Activated CD4-positive, CD25-positive, alpha-beta regulatory T cell (primary cell): ENCODE measurements at places on chromosomes 4 and X.
A peak's percentile ranks its signal among the peaks of the same experiment; 100 is the strongest.

GRCh38 chr4:123327846-123328429 lies 68.7 kb upstream of the SPRY1 start:
- DNase-seq = no peak

DNA sequence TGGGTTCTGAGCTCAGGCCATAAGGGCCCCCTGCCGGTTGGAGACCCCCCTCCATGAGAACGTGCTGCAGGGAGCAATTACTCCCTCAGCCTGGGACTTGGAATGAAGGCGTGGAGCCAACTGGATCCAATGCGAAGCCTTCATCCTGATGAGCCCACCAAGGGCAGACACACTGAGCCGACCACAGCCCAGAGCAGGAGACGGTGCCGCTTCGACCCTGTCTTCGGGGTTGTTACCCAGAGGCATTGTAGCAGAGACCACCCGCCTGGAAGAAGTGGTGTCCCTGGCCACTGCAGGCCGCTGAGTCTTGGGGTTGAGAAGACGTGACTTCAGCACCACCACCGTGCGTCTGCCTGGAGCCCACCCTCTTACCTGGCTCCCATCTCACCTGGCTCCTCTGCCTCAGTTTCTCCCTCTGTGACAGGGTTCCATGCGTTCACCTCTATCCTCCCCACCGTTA lies 7.0 kb upstream of the NKX1-1 start:
- no peak for DNase-seq

GRCh38 chr4:128288689-128289106 lies 1.1 kb upstream of the PGRMC2 start:
- DNase-seq = peak; percentile 7

GRCh38 chr4:146957237-146957636 lies 11.6 kb upstream of the TTC29 start:
- DNase-seq = no peak

- DNase-seq = no peak
Observed at GRCh38 chrX:111854556-111855490, 21.2 kb upstream of the TRPC5OS start.

GRCh38 chr4:156636381-156636780 lies 335.2 kb downstream of the PDGFC start:
- no peak for DNase-seq

DNA sequence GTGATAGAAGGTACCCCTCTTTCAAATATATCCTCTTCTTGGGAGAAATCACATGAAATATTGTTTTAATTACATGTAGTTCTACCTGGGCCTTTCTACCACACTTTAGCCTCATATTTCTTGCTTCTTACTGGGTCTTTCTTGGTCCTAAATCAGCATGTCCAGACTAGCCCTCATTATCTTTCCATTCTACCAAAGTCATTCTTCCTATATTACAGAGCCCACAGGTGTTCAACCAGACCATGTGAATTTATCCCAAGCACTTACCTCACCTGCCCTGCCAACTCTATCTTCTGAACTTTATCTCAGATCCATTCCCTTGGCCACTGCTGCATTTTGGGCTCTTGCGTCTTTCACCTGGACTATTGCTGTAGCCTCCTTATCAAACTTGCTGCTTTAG lies 11.8 kb upstream of the SOWAHB start:
- no peak for DNase-seq

- DNase-seq = no peak
Observed at GRCh38 chr4:76607266-76607799, 172.3 kb downstream of the SHROOM3 start.

DNA sequence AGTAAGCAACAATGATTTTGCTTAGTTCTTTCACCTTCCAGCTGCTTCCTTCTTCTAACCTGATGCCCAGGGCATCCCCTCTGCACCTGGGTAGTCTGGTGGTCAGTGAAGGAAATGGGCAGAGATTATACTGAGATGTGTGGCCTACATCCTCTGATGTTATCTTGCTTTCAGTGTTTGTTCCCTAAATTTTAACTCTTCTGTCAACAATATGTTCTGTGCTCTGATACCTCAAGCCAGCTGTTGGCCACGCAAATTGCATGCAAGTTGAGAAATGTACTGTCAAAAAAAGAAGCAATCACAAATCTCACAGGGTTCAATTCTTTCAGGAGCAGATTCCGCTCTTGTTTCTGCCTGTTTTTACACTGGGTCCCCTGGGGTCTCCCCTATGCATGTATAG lies 73.8 kb downstream of the FBXW7 start:
- DNase-seq = no peak

GRCh38 chr4:139554893-139555704 lies 920 bp downstream of the SETD7 start:
- peak; percentile 76 for DNase-seq

DNA sequence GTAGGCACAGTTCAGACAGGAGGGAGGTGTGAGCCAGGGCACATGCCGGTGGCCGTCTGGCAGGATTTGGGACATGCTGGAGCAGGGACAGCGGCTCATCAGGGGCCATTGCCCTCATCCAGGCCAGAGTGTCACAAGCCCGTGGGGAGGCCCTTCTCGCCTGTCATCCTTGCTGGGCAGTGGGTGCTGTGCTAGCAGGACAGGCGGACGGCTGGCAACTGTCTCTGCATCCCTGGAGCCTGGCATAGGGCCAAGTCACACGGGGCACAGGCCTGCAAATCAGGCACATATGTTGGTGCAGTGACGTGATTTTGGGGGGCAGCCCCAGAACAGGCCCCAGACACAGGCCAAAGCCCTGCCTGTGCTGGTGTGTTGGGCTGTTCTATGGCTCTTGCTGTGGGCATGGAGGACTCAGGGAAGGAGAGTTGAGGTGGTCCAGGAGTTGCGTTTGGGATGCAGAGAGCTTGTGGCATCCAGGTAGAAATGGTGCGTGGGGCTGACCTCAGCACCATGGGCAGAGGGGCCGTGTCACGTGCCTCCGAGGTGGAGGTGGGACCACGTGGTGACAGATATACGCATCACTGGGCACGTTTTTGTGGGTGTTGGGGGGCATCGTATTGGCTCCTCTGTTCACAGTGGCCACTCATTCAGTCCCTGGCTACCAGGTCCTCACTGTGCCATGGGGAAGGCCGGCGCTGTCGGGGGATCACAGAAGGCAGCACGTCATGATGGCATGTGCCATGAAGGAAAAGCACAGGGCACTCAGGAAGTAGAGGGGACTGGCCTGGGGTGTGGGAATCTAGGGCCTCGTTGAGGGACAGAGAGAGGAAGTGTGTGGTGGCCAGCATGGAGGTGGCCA lies 14.6 kb upstream of the MSANTD1 start:
- DNase-seq = no peak

DNA sequence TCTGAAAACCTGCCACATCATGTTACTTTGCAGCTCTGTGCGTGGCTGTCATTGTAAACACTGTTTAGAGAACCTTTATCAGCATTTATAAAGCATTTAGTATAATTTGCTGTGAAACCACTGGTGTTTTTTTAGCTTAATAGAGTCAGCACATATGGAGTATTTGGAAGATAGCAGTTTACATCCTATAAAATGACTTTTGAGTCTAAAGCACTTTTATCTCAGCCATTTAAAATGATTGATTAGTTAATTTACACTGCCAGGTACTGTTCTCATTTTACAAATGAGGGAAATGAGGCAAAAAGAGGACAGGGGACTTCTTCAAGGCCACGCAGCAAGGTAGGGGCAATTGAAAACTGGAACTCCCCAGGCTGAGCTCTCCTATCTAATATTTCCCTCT lies 181.7 kb downstream of the FRMPD4 start:
- DNase-seq = no peak

DNA sequence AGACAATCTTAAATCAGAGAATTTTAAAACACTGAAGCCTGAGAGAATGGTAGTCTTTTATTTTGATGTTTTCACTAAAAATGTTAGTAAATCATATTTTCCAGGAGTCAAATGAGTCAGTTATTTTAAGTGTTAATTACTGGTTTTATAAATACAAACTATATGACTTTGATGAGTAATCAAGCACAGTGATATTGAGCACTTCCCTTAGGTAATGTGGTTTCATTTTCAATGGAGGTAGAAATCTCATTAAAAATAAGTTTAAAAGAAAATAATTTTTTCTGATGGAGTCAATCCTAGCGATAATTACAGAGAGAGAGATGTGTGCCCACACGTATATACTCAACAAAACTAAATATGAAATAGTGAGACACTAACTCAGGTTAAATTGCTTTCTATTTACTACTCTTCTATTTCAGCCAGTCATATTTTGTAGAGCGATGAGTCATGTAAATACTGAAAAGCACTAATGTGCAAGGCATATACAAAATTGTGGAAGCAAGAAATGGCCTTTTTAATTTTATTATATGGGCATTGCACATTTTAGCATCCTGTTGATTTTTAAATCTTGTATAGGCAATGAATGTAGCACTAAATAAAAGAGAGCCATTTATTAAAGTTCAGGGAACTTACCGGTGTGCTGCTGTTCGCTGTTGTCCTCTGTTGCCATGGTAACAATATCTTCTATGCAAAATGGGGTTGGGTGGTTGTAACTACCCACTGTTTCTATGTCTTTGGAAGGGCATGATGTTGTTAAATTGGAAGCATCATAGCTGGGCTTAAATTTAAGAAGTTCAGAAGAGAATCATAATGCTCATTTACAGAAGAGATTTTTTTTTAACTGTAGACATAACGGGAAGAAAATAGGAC lies 513.7 kb downstream of the TLL1 start:
- no peak for DNase-seq

- DNase-seq = no peak
Observed at GRCh38 chrX:110050386-110050785, 47.5 kb downstream of the TMEM164 start.

DNA sequence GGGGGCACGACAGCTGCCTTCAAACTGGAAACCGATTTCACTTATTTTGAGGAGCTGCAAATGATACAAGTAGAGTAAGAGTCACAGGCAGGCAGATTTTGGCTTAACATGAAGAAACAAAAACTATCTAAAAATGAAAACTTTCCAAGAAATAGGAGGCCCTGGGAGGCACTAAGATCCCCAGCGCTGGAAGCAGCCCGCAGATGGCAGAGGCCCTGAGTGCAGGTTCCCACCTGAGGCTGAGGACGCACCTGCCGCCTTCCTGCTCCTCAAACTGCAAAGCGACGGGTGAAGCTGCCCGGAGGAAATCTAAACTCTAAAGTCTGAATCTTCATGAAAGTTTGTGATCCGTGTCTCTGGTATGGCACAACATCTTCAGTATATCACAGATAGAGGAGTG lies 138.7 kb downstream of the AFAP1 start:
- DNase-seq = no peak

- no peak for DNase-seq
Observed at GRCh38 chrX:155767051-155767875, 113.9 kb upstream of the VAMP7 start.

GRCh38 chr4:90643156-90643555 lies 516.0 kb downstream of the CCSER1 start:
- no peak for DNase-seq

- no peak for DNase-seq
Observed at GRCh38 chr4:73193155-73193554, 65.4 kb downstream of the ANKRD17 start.

DNA sequence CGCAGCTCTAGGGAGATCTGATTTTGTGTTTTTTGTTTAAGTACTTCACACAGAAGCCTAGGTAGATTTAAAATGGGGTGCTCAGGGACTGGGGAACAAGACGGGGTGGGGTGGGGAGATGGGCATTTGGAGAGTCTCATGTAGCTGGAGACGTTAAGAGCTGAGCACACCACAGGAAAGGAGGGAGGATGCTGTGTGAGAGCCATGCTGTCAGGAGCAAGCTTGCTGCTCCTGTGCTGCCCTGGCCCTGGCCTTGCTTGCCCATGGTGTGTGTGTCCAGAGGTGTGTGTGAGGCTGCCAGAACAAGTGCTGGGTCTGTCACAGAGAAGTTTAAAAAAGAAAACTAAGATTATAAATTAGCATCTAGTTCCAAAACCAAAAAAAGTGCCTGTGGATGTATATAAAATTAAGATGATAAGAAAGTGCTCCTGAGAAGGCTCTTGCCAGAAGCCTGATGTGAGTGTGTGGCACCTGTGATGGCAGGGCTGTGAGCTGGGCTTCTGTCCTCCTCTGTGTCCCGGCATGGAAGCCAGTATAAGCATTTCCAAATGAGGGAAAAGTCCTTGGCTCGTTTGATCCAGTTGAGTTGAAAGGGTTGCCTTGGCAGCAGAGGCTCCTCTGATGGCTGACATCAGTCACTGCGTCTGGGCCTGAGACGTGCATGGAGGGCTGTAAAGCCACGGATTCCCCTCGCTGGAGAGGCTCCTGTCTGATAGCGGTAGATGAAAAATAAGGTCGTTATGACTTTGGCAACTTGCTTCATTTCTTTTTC lies 63.5 kb downstream of the NELFA start:
- no peak for DNase-seq

DNA sequence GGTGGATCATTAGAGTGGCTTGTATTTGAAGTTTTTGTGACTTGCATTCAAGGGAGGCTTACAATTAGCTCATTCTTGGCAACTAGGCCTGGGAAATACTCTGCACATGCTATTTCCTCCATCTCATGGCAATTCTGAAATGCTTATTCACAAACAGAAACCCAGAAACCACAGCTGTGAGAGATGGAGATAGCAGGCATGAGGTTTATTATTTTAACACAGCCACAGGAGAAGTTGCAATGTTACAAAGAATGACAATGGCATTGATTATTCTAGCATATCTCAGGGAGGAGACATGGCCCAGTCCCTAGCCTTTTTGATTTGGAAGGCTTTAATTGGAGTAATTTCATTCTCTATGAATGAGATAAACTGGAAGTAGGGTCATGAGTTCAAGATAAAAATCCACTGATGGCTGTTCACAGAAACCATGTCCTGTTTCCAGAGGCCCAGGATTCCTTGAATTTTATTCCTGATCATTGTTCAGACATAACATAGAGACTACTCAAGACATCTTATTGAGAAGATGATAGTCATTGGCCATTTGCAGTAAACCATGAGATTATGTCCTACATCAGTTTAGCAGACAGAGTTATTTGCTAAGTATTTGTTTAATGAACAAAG lies 123.9 kb downstream of the MID1 start:
- no peak for DNase-seq

DNA sequence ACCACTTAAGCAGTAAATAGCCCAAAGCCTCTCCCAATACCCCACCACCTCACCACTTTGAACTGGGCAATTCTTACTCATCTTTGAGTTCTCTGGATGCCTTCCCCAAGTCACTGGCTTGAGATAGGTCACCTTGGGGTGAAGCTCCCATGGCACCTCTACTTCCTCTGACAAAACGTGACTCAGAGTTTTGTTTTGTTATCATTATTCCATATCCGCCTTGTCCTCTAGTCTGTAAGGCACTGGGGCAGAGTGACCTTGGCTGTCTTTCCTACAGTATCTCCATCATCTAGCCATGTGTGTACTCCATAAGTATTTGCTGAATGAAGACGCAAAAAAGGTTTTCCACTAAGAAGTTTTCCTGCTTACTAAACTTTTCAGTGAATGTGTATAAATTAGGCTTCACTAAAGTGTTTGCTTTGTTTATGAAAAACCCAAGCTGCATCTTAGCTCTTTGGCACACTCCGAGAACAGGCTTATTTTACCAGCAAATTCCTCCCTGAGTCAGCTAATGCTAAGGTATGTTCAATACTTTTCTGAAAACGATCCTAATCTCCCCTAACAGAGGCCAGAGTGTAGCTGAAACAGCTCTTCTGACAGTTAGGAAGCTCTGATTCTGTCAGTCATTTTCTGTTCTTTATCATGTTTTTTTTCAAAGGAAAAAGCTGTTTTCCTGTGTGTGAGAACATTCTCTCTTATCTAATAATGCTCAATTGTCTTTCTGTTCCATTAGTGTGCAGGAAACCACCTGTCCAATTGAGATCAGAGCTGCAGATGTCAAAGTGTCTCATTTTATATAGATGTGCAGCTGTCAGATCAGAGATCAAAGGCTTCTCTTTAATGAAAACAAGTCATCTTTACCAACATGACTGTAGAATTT lies 30.2 kb upstream of the TSPAN5 start:
- DNase-seq = no peak

GRCh38 chr4:37803348-37803973 lies 23.0 kb upstream of the PGM2 start:
- DNase-seq = no peak

- DNase-seq = no peak
Observed at GRCh38 chr4:104457308-104457981, 37.2 kb downstream of the CXXC4 start.
